ENCODE measurements at places on chromosomes 1 and 21.

- DNase-seq = no peak
Measured at GRCh38 chr1:44681905-44682882, 7.7 kb downstream of the ARMH1 start.

DNA sequence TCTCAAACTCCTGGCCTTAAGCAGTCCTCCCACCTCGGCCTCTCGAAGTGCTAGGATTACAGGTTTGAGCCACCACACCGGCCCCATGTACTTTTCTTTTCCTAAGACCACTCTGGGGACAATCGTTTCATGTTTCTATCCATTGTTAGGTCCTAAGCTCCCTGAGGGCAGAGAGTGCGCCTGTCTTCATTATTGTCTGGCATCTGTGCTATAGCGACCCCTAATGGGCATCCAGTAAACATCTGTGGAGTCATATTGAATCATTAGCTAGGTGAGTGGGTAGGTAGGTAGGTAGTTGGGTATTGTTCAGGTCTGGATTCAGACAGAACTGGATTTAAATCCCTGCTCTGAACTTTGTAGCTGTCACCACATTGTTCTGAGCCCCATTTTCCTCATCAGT, 66.1 kb downstream of the TMEM53 start:
- DNase-seq = no peak

DNA sequence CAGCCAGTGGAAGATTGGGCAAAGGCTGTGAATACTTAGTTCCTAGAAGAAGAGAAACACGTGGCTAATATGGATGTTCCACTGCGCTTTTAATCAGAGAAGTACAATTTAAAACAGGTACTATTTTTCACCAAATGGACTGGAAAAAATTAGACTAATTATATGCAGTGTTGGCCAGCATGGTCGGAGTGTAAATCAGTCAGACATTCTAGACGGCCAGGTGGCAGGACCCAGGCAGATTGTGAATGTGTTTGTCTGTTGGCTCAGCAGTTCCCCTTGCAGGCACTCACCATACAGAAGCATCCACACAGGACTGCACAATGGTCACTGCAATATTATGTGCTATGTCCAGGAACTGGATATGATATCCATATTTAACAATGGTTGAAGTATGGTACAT, 23.9 kb upstream of the SLC25A34 start:
- no peak for DNase-seq

DNA sequence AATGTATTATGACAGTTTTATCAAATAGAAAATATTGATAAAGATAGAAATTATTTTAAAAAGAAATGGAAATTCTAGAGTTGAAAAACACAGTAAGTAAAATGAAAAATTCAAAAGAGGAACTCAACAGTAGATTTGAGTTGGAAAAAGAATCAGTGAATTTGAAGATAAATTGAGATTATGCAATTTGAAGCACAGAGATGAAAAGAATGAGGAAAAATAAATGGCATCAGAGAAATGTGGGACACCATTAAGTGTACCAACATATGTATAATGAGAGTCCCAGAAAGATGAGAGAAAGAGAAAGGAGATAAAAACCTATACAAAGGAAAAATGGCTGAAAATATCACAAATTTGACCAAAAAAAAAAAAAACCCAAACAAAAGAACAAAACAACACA, 25.0 kb downstream of the C4BPA start:
- no peak for DNase-seq

Data from GM18507 (cell line).